DMS79 treated with DMSO at 0.1 percent for 48 hours (cell line): ENCODE measurements at places on chromosomes 2 and 18.
A peak's percentile ranks its signal among the peaks of the same experiment; 100 is the strongest.

DNA sequence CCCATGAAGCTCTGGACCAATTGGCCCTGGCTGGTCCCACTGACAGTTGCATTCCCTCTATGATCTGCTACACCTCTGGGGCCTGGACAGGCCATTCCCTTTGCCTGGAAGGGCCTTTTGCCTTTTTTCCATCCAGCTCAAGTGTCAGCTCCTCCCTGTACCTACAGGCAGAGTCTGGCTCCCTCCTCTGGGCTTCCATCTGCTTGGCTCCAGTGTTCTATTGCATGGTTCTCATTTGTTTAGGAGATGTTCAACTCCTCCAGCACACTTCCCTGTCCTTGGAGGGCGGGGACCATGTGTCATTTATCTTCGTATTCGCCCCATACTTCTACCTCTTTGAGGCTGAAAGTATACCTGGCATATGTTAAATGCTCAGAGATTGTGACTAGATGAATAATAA, 61.1 kb downstream of the PRKCE start:
- DNase-seq: no peak

DNA sequence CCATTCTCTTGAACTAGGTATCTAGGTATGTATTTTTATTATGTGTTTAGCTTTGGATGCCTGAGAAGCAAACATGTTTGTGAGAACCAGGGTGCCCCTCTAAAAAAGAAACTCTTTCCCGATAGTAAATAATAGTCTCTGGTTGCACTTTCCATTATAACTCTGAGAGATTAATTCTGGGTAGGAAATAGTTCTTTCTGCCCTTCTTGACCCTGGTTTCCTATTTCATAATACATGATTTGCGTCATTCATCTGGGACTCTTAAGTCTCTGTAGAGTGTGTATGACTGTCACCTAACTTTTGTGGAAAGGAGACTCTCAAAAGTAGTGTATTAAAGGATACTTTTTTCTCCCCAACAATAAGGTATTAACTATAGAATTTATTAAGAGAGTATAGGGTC, 31.5 kb downstream of the ACSL3 start:
- DNase-seq: no peak

DNA sequence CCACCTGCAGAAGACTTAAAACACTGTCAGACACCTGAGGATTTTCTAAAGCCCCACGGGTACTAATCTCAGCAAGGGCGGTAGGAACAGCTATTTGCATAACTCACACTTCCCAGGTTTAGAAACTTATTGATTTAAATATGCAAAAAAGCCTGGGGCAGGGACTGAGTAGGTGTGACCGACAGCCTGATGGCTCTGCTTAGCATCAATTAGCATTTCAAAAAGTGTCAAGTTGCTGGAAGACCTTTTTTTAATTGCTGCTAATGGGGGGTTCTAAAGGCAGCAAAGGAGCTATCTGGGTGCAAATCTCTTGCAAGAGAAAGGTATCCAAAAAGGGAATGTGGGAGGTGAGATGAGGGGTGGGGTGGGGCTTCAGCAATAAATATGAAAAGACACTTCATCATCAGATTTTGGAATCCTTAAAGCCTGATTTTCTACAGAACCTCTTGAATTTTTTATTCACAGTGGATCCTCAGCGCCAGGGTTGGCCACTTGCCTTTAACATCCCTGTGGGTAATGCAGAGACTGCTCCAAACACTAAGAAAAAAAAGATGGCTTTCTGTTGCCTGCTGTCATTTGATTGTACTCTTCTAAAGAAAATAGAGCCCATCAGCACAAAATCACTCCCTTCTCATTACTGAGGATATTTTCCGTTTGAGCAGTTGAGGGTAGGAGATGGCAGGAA, 121.1 kb upstream of the RMP24 start:
- no peak for DNase-seq

- no peak for DNase-seq
These were observed 473.8 kb downstream of the TGIF1 start for GRCh38 chr18:3923750-3924149.

DNA sequence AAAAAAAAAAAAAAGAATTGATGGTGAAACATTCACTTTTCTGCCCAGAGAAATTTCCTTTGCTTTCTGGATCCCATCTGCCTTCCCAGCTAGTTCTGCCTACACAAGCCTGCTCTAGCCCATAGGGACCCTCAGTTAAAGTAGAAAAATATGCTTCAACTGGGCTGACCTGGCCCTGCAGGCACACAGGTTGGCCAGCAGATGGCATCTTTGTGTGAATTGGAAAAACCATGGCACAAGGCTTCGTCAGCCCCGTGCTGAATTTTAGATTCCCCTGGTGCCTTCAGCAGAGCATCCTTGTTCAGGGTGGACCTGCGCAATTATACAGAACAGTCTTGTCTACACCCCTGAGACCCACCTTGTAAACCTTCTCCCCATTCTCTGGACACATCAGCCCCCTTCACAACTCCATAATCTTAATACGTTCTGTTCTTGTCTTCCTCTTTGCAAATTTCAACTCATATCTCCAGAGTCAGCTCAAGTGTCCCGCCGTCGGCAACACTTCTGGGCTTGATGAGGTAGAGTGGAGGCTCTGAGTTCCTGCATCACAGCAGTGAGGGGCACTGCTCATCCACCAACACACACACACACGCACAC, 114.5 kb downstream of the INSIG2 start:
- DNase-seq: peak; percentile 5

GRCh38 chr2:99806758-99807157, 316.9 kb upstream of the REV1 start:
- no peak for DNase-seq

- no peak for DNase-seq
These were observed 15.5 kb upstream of the IL1RN start for GRCh38 chr2:113111823-113112287.

DNA sequence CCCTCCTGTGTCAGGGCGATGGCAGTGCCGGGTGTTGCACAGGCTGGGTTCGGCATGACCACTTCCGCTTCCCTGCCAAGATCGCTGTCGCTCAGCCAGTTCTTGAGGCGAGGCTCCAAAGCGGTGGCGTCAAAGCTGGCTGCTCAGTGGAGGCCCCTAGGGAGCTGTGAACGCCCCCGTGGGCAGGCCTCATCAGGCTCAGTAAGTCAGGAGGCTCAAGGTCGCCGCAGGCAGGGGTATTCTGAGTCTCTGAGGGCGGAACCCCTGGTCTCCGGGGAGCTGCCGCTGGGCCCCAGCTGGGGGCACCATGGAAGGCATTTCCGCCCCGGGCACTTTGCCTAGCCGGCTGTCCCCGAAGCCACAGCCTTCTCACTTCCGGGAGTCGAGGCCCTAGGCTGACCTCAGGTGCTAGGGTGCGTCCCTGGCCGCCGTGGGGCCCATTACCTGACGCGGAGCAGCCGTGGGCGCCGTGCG, 210.4 kb downstream of the SOCS6 start:
- DNase-seq: no peak

- DNase-seq: no peak
These were observed 44.0 kb downstream of the SLC4A1AP start for GRCh38 chr2:27707462-27708256.

GRCh38 chr2:69629921-69630608, 13.5 kb downstream of the AAK1 start:
- DNase-seq: no peak

GRCh38 chr2:2015646-2016045, 271.3 kb upstream of the PXDN start:
- no peak for DNase-seq

- no peak for DNase-seq
These were observed 11.7 kb downstream of the CCBE1 start for GRCh38 chr18:59685501-59685900.
